ENCODE measurements at places on chromosomes 3 and 15. TPM values are rescaled to one million over a fixed set of nuclear protein-coding genes. Genes with fewer than 3 reads are reported as not detected.

Gene HDC
- total RNA-seq, result 1.1 TPM

- no peak for DNase-seq
- no peak overlapping the region for H3K4me3 ChIP-seq
- peaks cover 16% of the 10 kb centered on the region for H3K4me1 ChIP-seq
- no peak overlapping the region for H3K27ac ChIP-seq
Observed at GRCh38 chr3:14199641-14200040, 21.0 kb downstream of the LSM3 start.

DNA sequence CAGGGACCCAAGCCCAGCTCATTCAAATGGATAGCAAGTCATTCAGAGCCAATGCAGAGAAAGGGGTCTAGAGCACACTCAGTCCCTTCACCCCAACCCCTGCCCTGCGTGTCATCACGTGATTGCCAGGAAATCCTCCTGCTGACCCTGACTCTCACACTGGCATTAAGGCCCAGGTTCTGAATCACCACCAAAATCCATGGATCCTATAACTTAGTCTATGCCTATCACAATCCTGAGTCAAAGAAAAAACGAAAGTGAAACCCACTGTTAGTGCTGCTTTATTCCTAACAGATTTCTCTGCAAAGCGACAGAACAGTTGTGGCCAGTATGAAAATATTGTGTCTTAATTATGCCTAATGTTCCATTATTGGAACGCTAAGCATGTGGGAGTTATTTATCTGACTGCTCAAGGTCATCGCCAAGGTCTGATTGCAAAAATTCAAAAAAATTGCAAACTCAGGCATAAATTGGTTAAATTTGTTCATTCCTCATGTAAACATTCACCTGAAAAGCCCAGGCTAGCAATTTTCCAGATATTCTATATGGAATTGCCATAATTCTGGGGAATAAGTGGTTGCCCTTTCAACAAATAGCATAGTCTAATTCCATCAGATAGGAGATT lies 108.7 kb upstream of the EIF1B start:
- no peaks in the 10 kb centered on the region for H3K27me3 ChIP-seq
- no peaks in the 10 kb centered on the region for H3K36me3 ChIP-seq
- no peak overlapping the region for H3K4me3 ChIP-seq
- H3K4me1 ChIP-seq, result no peaks in the 10 kb centered on the region

DNA sequence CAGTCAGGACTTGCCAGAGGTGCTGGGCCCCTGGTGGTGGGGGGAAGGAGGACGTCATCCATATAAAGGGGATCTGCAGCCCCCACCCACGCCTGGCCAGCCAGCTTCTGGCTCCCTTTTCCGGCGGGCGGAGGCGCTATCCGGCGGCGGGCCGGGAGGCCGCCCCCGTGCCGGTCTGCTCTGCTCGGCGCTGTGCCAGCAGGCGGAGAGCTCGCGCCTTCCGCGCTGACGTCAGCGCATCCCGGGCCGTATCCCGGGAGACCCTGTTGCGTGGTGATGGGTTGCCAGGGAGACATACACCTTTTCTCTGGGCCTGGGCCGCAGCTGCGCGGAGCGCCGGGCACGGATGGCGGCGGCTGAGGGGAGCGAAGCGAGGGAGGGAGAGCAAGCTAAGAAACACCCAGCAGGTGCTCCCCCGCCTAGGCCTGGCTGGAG lies 1.1 kb downstream of the FAM131A start:
- peaks cover 32% of the 10 kb centered on the region for H3K36me3 ChIP-seq
- H3K27me3 ChIP-seq, result no peaks in the 10 kb centered on the region
- no peak overlapping the region for H3K4me3 ChIP-seq
- DNase-seq, result no peak

DNA sequence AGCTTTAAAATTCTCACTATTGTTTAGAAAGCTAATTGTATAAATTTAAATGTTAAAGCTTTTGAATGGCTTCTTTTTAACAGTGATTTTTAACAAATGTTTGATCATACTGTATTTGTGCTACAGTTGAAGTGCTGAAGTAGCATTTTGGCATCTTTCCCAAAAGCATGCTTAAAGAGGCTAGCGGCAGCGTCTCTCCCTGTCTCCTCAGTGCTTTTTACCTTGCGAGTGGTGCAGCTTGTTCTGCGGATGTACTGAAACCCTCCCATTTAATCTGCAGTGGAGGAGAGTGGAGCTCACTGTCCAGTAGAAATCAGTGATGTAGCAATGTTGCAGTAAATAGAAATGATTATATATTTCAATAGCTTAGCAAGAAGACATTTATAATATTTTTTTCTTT lies 43.7 kb downstream of the LRRC49 start:
- DNase-seq, result no peak
- no peak overlapping the region for H3K27ac ChIP-seq
- H3K4me3 ChIP-seq, result no peak overlapping the region
- H3K4me1 ChIP-seq, result no peaks in the 10 kb centered on the region

GRCh38 chr3:96779810-96780209 lies 34.6 kb upstream of the EPHA6 start:
- no peak overlapping the region for H3K27ac ChIP-seq
- H3K4me1 ChIP-seq, result no peaks in the 10 kb centered on the region
- H3K4me3 ChIP-seq, result no peak overlapping the region
- H3K36me3 ChIP-seq, result no peaks in the 10 kb centered on the region
- H3K27me3 ChIP-seq, result no peaks in the 10 kb centered on the region

DNA sequence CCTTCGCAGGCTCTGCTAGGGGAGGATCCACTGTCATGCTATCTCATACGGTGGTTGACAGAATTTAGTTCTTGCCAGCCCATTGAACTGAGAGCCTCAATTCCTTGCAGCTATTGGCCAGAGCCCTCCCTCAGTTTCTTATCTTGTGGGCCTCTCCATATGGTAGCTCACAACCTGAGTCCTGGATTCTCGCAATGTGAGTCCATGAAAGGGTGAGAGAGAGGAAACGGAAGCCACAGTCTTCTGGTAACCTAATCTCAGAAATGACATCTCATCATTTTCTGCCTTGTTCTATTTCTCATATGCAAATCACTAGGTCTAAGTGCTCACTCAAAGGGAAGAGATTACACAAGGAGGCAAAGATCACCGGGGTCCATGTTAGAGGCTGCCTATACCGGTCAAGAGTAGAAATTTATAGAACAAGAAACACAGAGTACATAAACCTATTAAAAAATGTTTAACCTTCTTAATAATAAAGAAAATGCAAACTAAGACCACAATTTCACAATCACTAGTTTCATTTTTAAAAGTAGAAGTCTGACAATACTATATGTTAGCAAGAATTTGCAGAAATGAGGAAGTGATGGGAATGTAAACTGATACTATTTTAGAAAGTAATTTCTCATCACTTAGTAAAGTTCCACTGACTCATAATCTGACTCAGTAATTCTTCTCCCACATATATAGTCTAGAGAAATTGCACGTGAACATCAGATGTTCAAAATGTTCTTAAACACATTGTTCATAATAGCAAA lies 378.4 kb upstream of the AGTR1 start:
- no peaks in the 10 kb centered on the region for H3K27me3 ChIP-seq
- no peaks in the 10 kb centered on the region for H3K4me1 ChIP-seq
- no peak for DNase-seq
- no peaks in the 10 kb centered on the region for H3K36me3 ChIP-seq
- no peak overlapping the region for H3K27ac ChIP-seq

Gene DMXL2
- 27.2 TPM for total RNA-seq

DNA sequence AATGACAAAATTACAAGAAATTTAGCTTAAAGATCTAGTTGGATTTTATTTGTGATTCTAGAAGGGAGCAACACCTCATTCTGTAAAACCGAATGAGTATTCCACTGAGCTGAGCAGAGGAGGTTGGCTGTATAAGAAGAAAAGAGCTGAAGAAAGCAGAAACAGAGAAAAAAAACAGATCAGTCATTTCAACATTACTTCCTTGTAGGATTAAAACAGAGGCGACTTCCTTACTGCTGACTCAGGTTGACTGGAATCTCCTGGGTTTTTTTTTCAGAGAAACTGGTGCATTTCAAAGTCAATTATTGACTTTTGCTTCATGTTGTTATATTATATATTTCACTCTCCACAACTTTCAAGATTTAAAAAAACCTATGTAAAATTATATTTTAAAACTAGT lies 368.1 kb upstream of the UBE2E2 start:
- no peak overlapping the region for H3K27ac ChIP-seq
- no peaks in the 10 kb centered on the region for H3K4me1 ChIP-seq
- H3K36me3 ChIP-seq, result no peaks in the 10 kb centered on the region
- no peaks in the 10 kb centered on the region for H3K27me3 ChIP-seq

DNA sequence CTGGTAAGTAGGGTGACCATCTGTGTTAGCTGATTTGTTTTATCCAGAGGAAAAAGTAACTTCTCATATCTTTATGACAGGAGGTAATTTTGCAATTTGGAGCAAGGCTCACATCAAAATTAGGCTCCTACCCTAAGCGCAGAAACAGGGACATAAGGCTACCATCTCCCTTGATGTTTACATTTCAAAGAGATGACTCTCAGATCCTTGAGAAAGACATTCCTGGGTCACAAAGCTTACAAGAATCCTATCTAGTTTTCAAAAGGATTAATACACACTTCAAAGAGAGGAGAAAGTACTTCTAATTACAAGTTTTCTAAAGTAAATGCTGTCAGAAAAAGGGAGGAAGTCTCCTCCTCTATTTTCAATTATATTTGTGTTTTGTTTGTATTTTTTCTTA lies 7.0 kb downstream of the ZPLD1 start:
- no peaks in the 10 kb centered on the region for H3K4me1 ChIP-seq
- H3K27ac ChIP-seq, result no peak overlapping the region
- DNase-seq, result no peak
- no peaks in the 10 kb centered on the region for H3K36me3 ChIP-seq
- no peak overlapping the region for H3K4me3 ChIP-seq

GRCh38 chr15:56798639-56799038 lies 65.3 kb upstream of the ZNF280D start:
- no peak overlapping the region for H3K27ac ChIP-seq
- H3K4me3 ChIP-seq, result no peak overlapping the region
- H3K27me3 ChIP-seq, result no peaks in the 10 kb centered on the region
- no peaks in the 10 kb centered on the region for H3K4me1 ChIP-seq

DNA sequence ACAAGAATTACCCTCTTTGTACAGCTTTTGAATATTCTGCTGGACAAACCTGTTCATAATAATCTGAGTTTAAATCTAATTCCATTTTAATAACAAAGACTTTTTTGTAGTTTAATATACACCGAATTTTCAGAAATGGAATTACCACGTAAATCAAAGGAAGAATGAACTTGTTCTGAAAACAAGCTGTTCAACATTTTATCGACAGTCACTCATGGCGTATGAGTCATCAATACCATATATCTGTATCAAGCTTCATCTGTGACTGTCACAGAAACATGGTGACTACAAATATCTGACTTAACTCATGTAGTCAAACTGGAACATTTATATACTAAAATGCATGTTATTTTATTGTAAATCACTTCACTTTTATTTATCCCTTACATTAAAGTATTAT lies 90.0 kb downstream of the EFL1 start:
- no peaks in the 10 kb centered on the region for H3K36me3 ChIP-seq
- no peak overlapping the region for H3K4me3 ChIP-seq
- H3K27me3 ChIP-seq, result no peaks in the 10 kb centered on the region

GRCh38 chr3:34179716-34180115 lies 381.3 kb downstream of the PDCD6IP start:
- no peak overlapping the region for H3K4me3 ChIP-seq

Gene TSEN2
- total RNA-seq, result 39.9 TPM

- peak; percentile 24 for DNase-seq
- no peaks in the 10 kb centered on the region for H3K4me1 ChIP-seq
- no peaks in the 10 kb centered on the region for H3K36me3 ChIP-seq
- no peaks in the 10 kb centered on the region for H3K27me3 ChIP-seq
- H3K4me3 ChIP-seq, result no peak overlapping the region
Observed at GRCh38 chr3:61936344-61936937, 375.1 kb downstream of the PTPRG start.

DNA sequence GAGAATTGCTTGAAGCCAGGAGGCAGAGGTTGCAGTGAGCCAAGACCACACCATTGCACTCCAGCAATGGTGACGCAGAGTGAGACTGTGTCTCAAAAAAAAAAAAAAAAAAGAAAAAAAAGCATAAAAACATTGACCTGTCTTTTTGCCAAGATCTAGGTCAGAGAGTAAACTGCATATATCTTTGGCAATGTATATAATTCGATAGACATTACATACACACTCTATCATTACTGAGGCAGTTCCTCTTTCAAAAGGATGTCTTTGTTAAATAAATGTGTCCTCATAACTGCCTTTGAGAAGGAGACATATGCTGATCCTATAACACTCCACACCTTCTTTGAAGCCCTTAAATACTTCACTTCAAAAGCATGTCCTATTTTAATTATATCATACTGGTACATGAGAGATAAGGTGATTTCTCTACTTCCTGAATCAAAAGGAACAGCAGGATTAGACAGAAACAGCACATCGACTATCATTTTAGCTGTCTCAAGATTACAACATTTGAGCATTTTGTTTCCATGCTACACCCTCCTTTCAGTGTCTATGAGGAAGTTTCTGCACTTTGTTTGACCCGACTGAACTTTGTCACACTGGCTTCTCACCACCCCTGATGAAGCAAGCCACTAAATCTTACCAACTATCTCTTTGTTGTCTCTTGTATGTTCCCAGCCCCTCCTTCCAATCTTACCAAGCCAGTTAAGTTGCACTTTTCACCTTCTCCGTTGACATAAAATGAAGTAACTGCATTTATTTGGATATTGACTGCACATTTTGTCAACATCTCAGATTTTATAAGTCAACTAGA lies 335.8 kb downstream of the MECOM start:
- no peaks in the 10 kb centered on the region for H3K27me3 ChIP-seq
- H3K4me3 ChIP-seq, result no peak overlapping the region
- no peak for DNase-seq

Gene ISL2
- total RNA-seq, result 17.6 TPM

DNA sequence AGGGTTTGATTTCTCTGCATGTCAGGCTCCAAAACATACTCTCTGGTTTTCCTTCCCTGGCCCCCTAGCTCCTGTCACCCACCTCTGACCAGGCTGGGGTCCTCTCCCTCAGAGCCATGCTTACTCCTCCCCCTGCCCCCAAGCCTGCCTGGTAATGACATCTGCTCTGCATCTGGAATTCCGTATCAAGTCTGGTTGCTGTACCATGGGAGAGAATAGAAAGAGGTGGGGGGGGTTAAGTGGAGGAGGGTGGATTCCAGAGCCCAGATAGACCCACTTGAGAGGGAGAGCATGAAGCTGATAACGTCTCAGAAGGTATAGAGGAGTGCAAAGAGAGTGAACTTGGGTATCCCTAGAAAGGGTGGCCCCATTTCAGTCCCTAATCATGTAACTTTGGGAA lies 4.2 kb downstream of the IGDCC4 start:
- H3K27ac ChIP-seq, result no peak overlapping the region
- peaks cover 19% of the 10 kb centered on the region for H3K4me1 ChIP-seq
- H3K4me3 ChIP-seq, result no peak overlapping the region
- H3K27me3 ChIP-seq, result peaks cover 18% of the 10 kb centered on the region

Gene ZNF445
- 24.2 TPM for total RNA-seq

GRCh38 chr3:8853081-8853480 lies 83.7 kb upstream of the OXTR start:
- H3K36me3 ChIP-seq, result peaks cover 5% of the 10 kb centered on the region
- H3K4me1 ChIP-seq, result peaks cover 5% of the 10 kb centered on the region
- H3K27me3 ChIP-seq, result no peaks in the 10 kb centered on the region
- no peak overlapping the region for H3K4me3 ChIP-seq
- no peak overlapping the region for H3K27ac ChIP-seq
- DNase-seq, result no peak
